ENCODE measurements at places on chromosomes 13 and 19. TPM values are rescaled to one million over a fixed set of nuclear protein-coding genes. Genes with fewer than 3 reads are reported as not detected.

- no peaks in the 10 kb centered on the region for H3K27me3 ChIP-seq
- H3K4me3 ChIP-seq, result no peak overlapping the region
- H3K4me1 ChIP-seq, result peaks cover 7% of the 10 kb centered on the region
- H3K36me3 ChIP-seq, result peaks cover 3% of the 10 kb centered on the region
- no peak for DNase-seq
- no peak overlapping the region for H3K27ac ChIP-seq
Observed at GRCh38 chr19:51824281-51825005, 29.5 kb downstream of the FPR3 start.

DNA sequence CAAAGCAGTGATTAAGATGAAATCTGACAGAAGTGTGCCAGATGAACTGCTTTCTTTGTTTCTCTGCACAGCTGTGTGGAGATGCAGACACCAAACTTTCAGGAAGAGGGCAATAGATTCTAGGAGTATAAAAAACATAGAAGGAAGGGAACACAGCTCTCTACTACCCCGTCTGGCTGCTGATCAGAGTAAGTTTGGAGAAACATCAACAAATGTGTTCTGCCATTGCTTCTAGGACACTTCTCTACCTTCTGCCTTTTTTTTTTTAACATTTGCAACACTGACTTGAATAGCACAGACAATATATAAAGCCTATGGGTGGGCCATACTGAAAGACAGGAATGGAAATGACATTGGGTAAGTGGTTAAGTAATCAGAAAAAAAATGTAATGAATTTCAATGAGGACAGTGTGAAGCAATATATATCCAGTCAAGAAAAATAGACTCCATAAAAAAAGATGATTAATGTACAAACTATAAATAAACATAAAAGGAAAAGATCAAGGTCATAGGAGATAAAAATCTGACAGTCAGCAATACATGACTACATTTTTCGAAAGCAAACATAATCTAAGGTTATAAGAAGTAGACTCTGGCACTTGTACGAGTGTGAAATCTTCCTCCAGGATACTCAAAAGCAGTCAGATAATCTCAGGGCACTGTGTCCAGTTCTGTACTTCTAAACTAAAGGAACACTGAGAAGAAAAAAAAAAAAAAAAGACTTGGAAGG is 21.4 kb downstream of the NUFIP1 start:
- H3K27ac ChIP-seq, result no peak overlapping the region
- DNase-seq, result no peak
- no peaks in the 10 kb centered on the region for H3K27me3 ChIP-seq
- no peaks in the 10 kb centered on the region for H3K4me1 ChIP-seq
- peaks cover 46% of the 10 kb centered on the region for H3K36me3 ChIP-seq

- peak overlapping the region; percentile 63 for H3K4me3 ChIP-seq
- no peaks in the 10 kb centered on the region for H3K27me3 ChIP-seq
- peak overlapping the region; percentile 93 for H3K27ac ChIP-seq
- peaks cover 56% of the 10 kb centered on the region for H3K36me3 ChIP-seq
Observed at GRCh38 chr13:46379611-46380010, 7.4 kb downstream of the RUBCNL start.

GRCh38 chr19:15091918-15092753 is 10.1 kb downstream of the OR1I1 start:
- H3K4me3 ChIP-seq, result no peak overlapping the region
- DNase-seq, result no peak
- peaks cover 3% of the 10 kb centered on the region for H3K4me1 ChIP-seq
- H3K27me3 ChIP-seq, result peaks cover 9% of the 10 kb centered on the region

SIAH3 gene
- total RNA-seq, result not detected

DNA sequence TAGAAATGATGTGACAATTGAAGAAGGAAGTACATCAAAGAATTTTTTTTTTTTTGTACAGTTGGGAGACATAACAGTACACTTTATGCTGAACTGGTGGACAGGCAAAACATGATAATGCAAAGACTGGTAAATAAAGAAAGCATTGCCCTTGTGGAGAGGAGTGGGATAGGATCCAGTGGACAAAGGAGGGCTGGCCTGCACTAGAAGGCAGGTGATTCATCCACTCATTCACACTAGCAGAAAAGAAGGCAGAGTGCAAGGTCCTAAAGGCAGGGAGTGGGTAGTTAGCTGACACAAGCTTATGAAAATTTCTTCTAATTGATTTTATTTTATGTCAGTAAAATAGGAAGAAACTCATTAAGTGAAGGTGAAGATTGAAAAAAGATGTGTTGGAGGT is 17.6 kb upstream of the NALCN start:
- no peaks in the 10 kb centered on the region for H3K36me3 ChIP-seq
- H3K4me3 ChIP-seq, result no peak overlapping the region
- no peak for DNase-seq
- no peak overlapping the region for H3K27ac ChIP-seq
- no peaks in the 10 kb centered on the region for H3K27me3 ChIP-seq
- H3K4me1 ChIP-seq, result no peaks in the 10 kb centered on the region

Measured in activated B cell treated with CpG ODN at 0.5 μM for 24 hours (primary cell).